ENCODE measurements at places on chromosomes 5 and 9.

DNA sequence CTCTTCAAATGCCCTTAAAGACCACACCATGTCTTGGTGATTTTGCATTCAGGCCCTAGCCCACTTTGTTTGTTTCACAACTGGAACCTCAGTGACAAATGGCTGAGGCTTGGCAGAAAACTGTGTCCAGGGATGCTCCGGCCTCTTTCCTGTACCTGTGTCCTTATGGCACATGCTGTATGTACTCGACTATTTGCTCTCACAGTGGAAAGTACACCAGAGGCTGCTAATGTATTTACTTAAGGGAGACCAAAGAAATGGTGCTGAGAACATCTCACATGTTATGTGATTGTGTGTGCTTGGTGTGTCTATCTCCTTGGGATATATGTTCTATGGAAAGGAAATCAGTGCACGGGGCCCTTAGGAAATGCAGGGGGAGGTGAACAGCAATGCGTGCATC, 263.3 kb downstream of the GADD45G start:
- no peak for DNase-seq

GRCh38 chr9:123283455-123283854, 15.1 kb upstream of the STRBP start:
- DNase-seq = no peak

DNA sequence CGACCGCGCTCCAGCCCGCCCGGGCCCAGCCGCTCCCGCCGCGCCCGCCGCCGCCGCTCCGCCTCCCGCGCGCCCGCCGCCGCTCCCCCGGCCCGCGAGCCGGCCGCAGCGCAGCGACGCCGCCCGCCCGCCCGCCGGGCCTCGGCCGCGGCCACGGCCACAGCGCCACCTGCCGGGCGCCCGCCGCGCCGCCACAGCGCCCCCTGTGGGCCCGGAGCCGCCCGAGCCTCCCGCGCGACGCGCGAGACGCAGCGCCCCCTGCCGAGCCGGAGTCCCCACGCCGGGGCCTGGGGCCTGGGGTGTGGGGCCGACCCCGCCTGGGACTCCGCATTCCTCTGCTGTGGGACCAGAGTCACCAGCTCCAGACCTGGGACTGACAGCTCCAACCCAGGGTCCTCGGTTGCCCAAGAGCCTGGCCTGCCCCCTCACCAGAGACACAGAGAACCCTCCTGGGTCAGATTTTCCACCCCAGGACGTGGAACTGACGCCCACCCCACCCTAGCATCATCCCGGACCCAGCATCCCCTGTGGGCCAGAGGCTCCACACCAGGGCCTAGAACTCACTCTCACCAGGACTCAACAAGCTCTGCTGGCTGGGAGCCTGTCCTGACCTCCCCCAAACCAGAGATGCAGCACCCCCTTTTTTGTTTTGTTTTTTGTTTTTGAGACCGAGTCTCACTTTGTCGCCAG, at the start of gene RAPGEF1:
Gene RAPGEF1 (minus strand): TSS at position 118 of the 690 bp plus-strand sequence. CDS start 246 bp downstream, outside the sequence.
- peak; percentile 80 for DNase-seq

DNA sequence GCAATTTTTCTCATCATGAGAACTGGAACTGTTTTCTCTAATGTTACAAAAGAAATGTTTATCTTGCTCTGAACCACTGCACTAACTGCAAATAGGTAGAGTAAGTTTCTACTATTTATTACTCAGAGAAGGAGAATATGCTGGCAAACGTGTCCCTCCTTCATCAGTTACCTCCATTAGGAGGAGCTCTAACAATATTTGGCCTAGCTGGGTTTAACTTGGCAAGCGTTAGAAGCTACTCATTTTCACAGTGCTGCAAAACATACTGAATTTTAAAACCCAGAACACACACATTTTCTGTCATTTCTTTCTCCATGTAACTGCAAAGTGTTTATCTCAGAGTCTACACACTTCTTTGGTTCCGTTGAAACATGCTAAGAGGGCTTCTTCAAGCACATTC, 101.0 kb upstream of the GABRG2 start:
- DNase-seq = no peak

DNA sequence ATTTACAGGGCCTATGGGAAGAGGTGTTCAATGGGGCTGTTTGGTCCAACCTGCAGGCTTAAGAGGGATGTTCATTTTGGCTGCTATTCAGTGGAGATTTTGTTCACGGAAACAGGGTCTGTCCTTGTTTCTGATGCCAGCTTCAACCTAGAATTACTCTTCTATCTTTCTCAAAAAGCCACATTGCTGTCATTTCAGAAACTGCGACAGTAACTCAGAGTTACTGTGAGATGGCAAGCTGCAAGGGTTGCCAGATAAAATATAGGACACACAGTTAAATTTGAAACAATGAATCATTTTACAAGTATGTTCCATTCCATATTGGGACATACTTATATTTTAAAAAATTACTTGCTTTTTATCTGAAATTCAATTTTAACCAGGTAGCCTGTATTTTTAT, 128.0 kb downstream of the NPR3 start:
- DNase-seq = no peak

- no peak for DNase-seq
These were observed 2.6 kb upstream of the IQGAP2 start for GRCh38 chr5:76400466-76400865.

DNA sequence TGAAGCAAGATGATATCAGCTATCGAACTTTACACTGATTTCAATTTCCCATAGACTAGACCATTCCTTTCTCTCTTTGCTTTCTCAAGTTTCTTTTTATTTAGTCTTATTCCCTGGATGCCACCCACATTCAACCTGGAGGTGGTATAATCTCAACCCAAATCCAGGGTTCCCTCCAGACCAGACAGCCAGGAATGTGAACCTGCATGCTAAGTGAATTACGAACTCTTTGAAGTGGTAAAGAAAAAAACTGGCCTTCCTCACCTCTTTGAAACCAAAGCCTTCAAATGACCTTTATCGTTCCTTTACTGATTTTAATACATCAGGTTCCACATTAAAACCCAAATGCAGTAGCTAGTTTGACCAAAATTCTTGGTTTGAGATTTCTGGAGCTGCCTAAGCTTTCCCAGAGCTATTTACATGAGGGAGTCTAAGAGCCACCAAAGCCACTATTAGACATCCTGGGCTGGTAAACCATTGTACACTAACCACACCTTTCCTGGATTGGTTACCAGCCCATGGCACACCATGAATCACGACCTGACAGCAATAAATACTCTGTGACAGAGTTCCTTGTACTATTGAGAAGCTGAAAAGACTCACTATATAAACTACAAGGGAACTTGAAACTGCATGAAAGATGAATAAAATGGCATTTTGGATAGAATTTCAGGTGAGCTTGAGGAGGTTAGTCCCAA, 323.7 kb downstream of the ADAMTS6 start:
- DNase-seq = no peak

DNA sequence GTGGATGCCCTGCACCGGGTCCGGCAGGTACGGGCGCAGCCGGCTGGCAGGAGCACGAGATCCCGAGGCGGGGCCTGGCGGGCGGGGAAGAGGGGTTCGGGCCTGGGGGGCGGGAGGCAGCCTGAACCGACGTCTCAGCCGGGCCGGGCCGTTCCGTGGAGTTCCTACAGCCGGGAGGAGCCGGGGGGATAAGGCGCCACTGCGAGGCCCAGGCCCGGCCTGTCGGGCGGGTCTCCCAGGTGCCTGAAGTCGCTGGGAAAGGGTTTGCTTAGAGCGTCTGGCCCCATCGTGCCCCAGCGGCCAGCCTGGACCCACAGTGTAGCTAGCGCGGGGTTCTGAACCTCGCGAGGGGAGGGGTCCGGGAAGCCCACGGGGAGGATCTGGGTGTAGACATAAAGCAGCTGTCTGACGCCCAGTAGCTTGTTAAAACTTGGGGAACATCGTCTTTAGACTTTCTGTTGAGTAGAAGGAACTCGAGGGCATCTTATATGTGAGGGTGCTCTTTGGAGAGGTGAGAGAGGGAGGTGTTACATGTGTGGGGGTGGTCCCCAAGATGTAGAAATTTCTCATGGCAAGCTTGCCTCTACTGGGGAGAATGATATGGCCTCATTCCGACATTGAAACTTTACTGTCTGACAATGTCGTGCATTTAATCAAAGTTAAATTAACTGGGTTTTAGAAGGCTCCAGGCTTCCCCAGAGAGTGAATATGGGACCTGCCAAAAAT, 524 bp downstream of the FUBP3 start:
- no peak for DNase-seq

DNA sequence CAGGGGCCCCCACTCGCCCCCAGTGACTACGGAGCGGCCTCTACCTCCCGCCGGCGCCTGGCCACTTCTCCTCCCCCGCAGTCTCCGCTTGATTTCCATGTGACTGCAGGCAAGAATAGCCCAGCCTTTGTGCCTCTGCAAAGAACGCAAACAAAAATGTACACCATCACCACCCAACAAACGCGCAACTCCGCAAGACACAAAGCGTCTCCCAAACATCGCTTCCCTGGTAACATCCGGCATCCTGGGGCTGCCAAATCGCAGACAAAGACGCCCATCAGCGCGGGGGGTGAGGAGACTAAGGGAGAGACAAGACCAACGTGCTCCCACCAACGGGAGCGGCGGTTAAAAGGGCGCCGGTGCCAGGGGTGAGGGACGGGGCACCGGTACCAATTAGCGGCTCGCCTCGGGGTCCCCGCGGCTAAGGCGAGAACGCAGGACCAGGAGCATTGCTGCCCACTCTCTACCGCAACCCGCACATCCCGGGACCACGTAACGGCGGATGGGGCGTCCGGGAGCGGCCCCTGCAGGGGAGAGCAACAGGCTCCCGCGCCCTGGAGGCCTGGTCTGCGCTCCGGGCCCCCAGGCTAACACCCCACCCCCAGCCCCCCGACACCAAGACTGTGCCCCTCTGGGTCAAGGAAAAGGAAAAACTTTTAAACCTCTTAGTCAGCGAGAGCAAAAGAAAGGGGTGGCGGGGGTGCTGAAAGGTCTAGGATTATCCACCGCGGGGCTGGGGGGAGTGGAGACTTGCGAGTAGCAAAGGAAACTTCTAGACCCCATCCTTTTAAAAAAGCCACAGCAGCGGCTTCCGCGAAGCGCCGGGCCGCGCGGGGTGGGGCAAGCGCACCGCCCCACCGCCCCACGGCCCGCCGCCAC, 885 bp downstream of the MPDZ start:
- peak; percentile 78 for DNase-seq

GRCh38 chr5:173626505-173626820, 10.0 kb upstream of the BOD1 start:
- no peak for DNase-seq

GRCh38 chr5:1444361-1445189, 665 bp downstream of the SLC6A3 start:
- peak; percentile 46 for DNase-seq

DNA sequence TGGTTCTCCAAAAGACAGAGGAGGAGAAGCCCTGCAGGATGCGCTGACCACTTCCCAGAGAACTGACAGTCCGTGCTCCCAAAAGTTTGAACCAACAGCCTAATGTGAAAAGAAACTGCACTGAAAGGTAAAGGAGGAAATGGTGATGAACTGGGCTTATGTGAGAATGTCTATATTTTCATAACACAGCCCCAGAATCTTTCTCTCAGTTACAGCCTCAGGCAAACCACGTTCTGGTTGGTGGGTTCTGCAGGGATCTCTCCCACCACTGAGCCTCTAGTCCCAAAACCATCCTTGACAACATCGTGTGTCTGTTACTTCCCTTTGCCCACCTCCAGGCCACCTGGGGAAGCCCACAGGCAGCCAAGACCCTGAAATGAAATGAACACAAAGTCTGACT, 23.9 kb downstream of the SPARC start:
- no peak for DNase-seq

DNA sequence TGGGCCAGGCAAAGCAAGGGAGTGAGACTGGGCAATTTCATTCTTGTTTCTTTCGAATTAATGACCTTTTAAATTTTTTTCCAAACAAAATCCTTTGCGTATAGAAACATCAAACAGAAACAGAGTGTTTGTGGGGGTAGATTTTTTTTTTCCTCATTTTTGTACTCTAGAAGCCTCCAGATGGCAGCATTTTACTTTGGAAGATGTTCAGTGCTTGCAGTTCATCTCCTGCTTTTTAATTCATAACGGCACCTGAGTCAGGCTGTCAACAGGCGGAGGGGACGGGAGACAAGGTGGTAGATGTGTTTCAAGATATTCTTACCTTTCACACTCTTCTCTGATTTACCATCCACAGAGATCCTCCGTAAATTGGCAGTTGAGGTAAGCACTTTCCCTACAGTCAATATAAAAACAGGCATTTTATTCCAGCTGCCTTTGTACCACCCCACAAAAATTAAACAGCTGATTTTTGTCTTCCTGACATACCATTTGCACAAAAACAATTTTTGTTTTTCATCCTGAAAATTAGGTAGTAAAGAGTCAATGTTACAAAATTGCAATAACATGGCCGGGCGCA, 99.5 kb upstream of the FBXL17 start:
- no peak for DNase-seq

GRCh38 chr9:121801579-121801978, 150.1 kb downstream of the DAB2IP start:
- DNase-seq = no peak

DNA sequence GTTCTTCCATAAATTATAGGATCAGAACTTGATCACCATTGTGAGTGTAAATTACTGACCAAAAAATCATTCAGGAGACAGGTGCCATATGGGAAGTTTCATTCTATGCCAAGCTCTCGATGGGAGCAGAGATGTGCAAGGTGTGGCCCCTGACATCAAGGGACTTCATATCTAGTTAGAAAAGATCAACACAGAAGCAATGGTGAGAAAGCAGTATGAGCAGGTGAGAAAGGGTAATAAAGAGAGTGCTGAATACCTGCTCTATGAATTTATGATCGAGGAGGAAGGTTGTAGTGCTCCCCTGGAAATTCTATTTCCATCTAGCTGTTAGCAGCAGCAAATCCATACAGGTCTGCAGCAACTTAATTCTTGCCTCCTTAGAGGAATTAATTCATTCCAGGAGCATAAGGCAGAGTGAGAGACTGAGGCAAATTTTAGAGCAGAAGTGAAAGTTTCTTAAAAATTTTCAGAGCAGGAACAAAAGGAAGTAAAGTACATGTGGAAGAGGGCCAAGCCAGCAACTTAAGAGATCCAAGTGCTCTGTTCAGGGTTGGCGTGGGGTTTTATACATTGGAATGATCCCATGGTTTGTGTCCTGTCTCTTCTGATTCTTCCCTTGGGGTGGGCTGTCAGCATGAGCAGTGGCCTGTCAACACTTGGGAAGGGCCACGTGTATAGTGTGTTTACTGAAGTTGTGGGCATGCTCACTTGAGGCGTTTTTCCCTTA, 181.8 kb downstream of the SAXO1 start:
- no peak for DNase-seq

DNA sequence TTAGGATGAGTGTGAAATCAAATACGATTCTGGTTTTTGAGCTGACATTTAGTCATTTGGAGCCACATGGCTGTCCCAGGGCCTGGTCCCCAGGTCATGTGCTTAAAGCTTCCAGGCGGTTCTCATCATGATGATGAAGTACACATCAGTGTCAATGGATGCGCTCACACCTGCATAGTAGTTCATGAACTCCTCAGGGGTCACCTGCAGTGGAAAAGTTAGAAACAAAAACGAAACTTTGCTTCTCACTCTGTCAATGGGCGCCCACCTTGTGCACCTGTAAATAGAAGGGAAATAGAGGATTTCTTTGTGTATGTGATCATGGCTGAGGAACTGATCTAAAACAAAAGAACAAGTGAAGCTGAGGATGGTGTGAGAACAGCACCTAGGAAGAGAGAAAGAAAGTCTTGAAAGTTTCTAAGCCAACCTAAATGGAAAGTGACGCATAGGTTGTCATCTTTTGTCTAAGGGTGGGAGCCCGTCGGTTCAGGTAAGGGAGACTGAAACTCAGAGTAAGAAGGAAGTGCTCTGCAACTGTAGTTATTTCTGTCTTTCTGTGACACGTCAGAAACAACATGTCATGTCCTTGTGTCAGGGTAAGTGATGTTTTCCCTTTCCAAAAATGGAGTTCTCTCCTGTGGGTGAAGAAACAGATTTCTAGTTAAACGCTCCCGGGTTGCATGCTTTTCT, 33.8 kb downstream of the CAPSL start:
- DNase-seq = no peak

GRCh38 chr9:94108584-94108983, 24.3 kb downstream of the PTPDC1 start:
- peak; percentile 79 for DNase-seq
